ENCODE measurements at places on chromosomes 1 and 21.

- no peak for DNase-seq
Observed at GRCh38 chr21:44366586-44367211, 13.3 kb downstream of the TRPM2 start.

GRCh38 chr1:54107131-54107530 is 45.7 kb downstream of the CDCP2 start:
- no peak for DNase-seq

DNA sequence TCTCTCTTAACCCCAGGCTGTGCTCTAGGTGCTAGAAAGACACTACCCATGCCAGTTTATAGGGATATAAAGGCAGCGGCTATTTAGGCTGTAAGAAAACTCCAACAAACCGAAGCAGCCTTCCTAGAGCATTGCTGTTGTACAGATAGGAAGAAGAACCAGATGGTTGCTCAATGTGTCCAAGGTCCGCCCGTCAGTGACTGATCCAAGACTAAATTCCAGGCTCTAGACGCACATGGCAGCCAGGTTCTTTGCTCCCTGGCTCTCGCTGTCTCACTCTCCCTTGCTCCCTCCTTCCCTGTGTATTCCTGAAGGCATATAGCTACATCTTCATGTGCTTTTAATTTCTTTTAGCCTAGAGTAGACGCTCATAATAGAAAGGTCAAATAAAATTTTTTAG is 303.4 kb downstream of the KIF26B start:
- no peak for DNase-seq

GRCh38 chr21:25867061-25867460 is 132.3 kb downstream of the GABPA start:
- DNase-seq, result no peak

DNA sequence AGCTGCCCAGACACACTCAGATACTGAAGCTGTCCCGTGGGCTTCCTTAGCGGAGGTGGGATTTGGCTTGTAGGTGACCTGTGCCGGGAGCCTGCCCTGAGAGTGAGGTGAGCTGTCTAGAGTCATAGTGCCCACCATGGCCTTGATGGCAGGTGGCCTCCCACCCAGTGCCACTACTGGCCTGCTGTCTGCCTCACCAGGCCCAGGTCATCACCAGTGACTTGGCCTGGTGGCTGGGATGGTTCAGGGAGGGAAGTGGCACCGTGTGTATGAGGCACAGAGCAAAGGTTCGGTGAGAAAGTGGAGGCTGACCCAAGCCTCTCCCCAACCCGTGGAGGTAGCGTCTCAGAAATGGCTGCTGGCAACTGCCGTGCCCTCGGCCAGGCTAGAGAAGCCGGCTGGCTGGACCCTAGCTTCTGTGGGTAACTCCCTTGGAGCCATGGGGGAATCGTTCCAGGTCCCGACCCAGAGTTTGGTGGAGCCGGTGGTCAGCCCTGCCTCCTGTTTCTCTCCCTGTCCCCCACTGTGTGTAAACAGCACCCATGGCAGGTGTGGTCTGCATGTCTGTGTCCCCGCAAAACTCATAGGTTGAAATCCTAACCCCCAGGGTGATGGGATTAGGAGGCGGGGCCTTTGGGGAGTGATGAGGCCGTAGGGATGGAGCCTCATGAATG is 155.4 kb upstream of the C1orf174 start:
- no peak for DNase-seq

DNA sequence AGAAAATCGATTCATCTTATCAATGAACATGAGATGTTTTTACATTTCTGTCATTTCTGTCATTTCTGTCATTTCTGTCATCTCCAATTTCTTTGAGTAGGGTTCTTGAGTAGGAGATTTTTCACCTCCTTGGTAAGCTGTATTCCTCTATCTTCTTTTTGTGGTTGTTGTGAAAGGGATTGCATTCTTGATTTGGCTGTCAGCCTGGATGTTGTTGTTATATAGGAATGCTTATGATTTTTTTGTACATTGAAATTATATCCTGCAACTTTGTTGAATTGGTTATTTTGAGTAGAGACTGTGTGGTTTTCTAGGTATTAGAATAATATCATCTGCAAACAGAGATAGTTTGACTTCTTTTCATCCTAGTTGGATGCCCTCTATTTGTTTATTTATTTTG is 1233.7 kb downstream of the PLA2G4A start:
- peak; percentile 1 for DNase-seq

DNA sequence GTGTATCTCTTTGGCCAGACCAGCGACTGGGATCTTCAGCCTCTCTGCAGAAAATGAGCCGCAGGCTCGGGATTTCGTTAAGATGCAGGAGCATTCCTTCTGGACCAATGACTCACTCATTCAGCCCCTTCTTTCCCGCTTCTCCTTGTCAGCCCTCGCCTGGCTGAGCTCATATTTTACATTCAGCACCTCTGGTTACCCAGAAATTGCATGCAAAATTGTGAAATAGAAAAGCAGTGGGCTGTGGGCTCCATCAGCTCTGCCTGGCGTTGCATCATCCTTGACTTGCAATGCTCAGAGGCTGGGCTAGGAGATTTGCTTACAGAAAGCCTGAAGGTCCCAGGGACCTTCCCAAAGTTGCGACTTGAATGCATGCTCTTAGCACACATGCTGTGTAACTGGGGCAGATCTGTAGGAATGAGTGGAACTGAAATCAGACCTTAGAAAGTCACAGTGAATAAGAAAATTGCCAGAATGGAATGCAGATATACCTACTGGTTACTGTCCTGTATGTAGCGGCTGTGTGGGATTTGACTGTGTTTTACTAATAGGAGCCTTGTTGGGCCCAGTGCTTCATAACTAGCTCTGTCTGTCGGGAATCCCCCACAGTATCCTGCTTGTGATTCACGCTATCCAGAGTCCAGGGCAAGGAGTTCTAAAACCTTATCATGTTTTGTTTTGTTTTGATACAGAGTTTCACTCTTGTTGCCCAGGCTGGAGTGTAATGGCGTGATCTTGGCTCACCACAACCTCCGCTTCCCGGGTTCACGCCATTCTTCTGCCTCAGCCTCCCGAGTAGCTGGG is 444.8 kb downstream of the KIF26B start:
- DNase-seq, result peak; percentile 62

- DNase-seq, result no peak
Observed at GRCh38 chr1:3992103-3992556, 92.1 kb upstream of the C1orf174 start.

Measured in retinal pigment epithelial cell (primary cell).